Stimulated activated CD8-positive, alpha-beta memory T cell treated with anti-CD3 and anti-CD28 coated beads, Interleukin-2, amount 100 ng/mL, for 1 hour (primary cell): ENCODE measurements at places on chromosomes 2 and 18.

DNA sequence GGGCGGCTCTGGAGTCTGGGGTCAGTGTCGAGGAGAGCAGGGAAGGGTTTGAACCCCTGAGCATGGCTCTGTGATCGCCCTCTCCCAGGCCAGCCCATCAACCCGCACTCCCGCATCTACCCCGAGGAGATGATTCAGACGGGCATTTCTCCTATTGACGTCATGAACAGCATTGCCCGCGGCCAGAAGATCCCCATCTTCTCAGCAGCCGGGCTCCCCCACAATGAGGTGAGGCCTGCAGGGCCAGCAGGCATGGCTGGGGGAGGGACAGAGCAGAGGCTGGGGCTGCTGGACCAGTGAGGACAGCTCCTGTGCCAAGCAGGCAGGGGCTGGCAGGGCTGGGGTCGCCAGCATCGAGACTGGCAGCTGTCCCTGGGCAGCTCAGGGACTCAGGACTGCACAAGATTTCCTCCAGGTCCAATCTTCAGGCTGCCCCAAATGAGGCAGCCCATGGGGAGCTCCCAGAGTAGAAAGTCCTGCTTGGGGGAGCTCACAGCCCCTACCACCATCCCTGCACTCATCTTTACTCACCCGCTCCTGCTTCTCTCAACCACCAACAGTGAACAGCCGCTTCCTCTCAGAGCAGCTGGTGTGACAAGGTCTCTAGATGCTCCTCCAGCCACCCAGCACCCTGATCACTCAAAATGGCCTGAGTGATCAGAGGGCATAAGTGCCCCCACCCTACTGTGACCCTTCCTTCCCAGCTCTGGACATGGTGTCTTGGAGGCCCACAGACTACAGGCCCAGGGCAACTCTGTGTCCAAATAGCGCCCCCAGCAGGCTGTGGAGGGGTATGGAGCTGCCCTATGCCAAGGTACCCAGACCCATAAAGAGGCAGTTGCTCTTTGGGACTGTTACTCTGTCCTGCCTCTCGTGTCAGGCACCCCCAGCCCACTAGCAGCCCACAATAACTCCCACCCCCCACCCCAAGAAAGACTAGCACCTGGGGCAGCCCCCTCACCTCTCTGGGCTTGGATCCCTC is 18.3 kb upstream of the ANKRD53 start:
- no peak for DNase-seq

DNA sequence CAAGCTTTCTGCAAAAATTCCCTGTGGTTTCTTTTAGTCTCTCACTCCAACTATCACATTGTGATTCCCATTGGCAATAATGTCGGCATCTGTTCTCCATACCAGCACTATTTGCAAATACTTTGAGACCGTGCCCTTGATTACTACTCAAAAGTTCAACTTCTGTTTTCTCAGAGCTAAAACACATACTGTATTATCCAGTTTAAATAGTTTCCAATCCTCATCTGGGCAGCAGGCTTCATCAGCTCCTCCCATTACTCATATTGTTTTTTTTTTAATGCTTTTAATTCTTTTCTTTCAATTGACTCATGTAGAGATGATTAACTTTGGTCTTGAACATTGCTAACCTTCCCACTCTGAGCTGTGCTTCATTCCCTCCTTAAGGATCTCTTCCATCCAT is 135.8 kb downstream of the METTL8 start:
- DNase-seq: no peak

DNA sequence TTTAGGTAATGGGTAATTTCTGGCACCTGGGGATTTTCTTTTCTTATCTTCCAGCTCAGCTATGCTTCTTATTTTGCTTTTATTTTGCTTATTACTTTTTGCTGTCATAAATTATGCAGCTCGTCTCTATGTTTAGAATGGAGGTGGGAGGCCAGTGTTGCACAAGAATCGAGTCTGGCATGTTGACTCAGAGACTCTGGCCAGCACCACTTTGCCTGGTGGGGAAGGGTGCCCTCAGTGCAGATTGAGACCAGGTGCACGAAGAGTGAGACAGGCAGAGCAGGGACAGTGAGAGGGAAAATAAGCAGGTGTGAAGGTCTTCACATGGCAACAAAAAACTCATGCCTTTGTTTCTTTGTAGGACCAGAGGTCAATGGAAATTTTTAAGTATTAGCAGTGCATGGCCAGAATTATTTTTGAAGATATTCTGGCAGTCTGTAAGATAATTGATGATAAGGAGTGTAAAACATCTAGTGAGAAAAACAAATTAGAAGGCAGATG is 59.2 kb upstream of the SLC5A7 start:
- no peak for DNase-seq

DNA sequence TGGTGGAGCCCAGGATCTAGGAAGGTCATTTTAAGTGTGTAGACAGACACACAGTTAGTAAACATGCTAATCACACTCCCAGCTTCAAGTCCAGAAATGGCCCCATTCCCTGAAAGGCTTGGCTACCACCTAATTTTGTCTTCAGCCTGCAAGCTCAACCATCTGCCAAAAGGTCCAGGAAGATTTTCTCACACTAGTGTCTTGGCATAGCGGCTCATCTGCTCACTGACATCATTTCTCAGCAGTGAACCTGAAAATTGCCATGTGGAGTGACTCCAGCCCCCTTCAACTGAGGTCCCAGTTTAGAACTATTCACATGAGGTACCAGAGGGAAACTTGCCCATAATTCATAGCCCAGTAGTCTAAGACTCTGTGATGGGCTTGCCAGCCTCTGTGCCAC is 748.9 kb downstream of the LRP1B start:
- DNase-seq: no peak

DNA sequence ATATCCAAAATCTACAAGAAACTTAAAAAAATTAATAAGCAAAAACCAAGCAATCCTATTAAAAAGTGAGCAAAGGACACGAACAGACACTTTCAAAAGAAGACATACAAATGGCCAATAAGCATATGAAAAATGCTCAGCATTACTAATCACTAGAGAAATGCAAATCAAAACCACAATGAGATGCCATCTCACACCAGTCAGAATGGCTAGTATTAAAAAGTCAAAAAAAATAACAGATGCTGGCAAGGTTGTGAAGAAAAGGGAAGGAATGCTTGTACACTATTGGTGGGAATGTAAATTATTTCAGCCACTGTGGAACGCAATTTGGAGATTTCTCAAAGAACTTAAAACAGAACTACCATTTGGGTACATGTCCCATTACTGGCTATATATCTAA is 128.8 kb upstream of the SESTD1 start:
- no peak for DNase-seq

GRCh38 chr2:190881084-190881597 is 520 bp downstream of the GLS start:
- DNase-seq: no peak

DNA sequence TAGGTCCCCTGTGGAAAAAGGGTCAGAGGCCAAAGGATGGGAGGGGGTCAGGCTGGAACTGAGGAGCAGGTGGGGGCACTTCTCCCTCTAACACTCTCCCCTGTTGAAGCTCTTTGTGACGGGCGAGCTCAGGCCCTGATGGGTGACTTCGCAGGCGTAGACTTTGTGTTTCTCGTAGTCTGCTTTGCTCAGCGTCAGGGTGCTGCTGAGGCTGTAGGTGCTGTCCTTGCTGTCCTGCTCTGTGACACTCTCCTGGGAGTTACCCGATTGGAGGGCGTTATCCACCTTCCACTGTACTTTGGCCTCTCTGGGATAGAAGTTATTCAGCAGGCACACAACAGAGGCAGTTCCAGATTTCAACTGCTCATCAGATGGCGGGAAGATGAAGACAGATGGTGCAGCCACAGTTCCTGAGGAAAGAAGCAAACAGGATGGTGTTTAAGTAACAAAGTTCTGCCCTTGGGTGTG is 165.8 kb downstream of the RPIA start:
- no peak for DNase-seq

DNA sequence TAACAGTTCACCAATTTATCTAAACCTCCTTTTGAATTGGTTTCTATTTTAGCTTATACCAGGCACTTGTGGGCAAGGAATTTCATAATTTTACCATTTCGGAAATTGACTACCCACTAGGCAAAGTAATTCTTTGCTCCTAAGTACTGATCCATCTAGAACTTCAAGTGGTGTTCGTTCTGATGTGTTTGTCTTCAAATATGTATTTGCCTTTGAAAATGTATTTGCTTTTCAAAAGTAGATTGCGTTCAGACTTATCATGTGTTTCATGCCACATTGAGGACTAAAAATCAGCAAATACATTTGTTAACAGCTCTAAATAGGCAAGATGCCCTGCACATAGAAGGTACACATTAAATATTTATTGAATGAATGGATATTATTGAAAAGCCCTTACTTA is 26.7 kb downstream of the IFIH1 start:
- DNase-seq: no peak

DNA sequence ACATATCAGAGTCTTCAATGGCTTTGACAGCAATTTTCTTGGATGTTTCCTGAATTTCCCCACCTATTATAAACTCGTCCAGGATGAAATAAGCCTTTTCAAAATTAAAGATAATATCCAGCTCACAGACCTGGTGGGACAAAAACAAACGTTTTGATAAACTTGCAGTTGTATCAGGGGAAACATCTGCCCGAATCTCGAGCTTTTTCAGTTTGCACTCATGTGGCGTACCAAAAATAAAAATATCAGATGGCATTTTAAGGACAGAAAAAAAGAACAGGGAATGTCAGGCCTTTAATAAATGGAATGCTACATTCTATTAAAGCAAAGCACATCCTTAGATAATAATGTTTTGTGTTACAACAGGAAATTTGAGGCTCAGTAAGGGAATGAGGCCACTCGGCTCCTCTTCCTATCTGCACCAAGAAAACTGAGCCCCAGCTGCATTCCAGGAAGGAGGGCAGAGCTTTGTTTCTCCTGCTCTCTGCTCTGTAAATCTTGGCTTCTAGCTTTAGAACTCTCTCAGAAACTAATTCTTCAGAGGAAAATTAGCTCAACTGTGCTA is 72.1 kb downstream of the AP1S3 start:
- no peak for DNase-seq

DNA sequence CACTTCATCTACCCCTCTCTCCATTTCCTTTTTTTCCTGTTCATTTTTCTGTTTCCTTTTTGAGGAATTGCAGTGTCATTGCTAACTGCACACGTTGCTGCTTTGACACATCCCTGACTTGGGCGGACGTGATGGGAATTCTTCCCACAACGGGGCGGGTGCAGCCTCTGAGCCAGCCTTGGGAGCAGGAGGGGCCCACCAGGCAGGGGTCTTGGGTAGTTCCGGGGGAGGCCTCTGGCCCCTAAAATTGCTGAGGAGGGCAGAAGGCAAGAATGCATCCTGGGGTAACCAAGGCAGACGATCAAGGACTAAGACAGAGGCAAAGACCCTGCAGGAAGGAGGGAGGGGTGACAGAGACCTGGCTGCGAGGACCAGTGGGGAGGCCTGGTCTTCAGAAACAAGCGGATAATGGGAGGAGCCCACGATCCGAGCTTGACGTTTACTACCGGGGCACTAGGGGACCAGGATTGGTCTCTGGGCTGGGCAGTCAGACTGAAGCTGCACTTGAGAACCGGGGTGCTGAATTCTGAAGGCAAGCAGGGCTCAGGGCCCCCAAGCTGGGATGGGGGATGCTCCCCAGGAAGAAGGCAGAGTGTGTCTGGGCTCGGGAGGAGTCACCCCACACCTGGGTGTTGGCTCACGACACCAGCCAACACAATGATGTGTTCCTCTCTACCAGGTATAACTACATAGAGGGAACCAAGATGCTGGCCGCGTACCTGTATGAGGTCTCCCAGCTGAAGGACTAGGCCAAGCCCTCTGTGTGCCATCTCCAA is 14.8 kb upstream of the CNDP1 start:
- DNase-seq: no peak

GRCh38 chr2:226017537-226017936 is 618.0 kb downstream of the NYAP2 start:
- DNase-seq: no peak

DNA sequence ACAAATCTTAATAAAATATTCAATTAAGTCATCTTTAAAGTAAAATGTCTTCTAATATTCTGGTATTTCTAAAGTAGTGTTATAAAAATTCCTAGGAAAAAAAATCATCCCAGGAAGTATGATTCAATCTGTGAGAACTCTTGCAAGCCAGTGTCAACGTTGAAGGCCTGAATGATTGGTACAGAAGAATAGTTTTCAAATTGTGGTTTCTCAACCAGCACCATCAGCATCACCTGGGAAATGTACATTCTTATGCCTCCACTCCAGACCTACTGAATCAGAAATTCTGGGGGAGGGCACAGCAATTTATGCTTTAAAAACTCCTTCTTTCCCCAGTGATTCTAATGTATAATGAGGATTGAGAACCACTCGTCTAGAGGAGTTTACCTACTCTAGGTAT is 62.3 kb upstream of the C2orf15 start:
- DNase-seq: no peak
